Activated T-helper 2 cell treated with anti-CD3 and anti-CD28 coated beads, Interferon-gamma antibody, Interleukin-2, Interleukin-4, amounts not matched to agents 10 μg/mL and 5 μg/mL and 100 μg/mL, durations not matched to agents 14 hours and 24 hours and 36 hours (primary cell): ENCODE measurements at places on chromosomes 16 and 17.

- H3K4me3 ChIP-seq: no peak overlapping the region
- H3K27ac ChIP-seq: no peak overlapping the region
- no peaks in the 10 kb centered on the region for H3K4me1 ChIP-seq
- no peak for DNase-seq
Observed at GRCh38 chr16:85486256-85486915, 126.7 kb upstream of the GSE1 start.

- H3K4me3 ChIP-seq: no peak overlapping the region
- peak overlapping the region; percentile 42 for H3K27ac ChIP-seq
- H3K36me3 ChIP-seq: peaks cover 3% of the 10 kb centered on the region
Observed at GRCh38 chr16:88691924-88692560, 5.7 kb upstream of the SNAI3 start.

DNA sequence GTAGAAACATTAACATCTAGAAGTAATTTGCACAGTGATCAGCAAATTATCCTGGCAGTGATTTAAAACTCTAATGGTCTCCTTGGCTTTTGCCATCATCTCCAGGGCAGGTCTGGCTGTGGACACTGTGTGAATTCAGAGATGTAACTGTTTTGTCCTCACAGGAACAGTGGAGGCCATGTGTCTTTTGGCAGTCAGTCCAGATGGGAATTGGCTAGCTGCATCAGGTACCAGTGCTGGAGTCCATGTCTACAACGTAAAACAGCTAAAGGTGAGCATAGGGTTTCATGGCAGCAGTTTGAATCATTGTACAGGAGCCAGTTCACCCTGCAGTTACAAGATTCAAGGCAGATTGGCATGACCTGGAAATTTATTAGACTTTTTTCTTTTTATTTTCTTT is 26.8 kb upstream of the SNTB2 start:
- H3K27me3 ChIP-seq: no peaks in the 10 kb centered on the region
- no peak for DNase-seq
- no peak overlapping the region for H3K27ac ChIP-seq

DNA sequence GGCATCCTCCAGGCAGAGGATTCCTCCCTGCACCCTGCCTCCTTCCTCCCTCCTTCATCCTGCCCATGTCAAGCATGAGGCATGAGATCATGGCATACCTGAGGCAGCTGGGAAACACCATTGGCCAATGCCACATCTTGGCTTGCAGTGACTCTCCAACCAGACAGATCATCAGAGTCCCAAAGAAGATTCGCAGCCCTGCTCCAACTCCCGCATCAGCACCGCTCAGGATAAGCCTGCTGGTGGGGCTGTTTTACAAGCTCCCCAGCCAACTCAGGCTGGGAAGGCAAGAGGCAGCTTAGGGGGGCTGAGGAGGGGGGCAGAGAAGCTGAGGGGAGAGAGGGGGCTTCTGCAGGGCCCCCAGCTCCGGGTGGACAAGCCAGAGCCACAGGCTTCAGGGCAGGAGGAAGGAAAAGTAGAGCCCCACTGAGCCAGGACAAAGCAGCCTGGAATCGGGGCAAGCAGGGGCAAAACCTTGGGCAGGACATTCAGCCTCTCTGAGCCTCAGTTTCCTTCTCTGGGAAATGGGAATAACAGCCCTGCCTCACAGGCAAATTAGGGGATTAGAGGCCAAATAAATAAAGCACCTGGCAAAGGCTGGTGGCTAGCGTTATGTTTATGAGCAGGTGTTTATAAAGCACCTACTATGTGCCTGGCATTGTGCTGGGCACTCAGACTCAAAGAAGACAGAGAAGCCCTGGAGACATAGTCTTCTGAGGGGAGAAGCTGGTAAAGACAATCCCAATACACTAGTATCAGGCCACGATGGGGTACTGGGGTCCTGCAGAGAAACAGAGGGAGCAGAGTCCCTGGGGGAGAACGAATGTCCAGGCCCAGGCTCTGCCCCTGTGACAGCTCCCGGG is 88.1 kb downstream of the GOSR1 start:
- H3K4me1 ChIP-seq: no peaks in the 10 kb centered on the region
- no peak overlapping the region for H3K4me3 ChIP-seq
- no peak overlapping the region for H3K27ac ChIP-seq
- no peaks in the 10 kb centered on the region for H3K36me3 ChIP-seq
- H3K27me3 ChIP-seq: peaks cover 11% of the 10 kb centered on the region
